Prostate gland (tissue), 2 donors: ENCODE measurements at places on chromosomes 16 and 17.

- no peak for DNase-seq
These were observed 13.8 kb downstream of the STXBP4 start for GRCh38 chr17:54982399-54982798.

DNA sequence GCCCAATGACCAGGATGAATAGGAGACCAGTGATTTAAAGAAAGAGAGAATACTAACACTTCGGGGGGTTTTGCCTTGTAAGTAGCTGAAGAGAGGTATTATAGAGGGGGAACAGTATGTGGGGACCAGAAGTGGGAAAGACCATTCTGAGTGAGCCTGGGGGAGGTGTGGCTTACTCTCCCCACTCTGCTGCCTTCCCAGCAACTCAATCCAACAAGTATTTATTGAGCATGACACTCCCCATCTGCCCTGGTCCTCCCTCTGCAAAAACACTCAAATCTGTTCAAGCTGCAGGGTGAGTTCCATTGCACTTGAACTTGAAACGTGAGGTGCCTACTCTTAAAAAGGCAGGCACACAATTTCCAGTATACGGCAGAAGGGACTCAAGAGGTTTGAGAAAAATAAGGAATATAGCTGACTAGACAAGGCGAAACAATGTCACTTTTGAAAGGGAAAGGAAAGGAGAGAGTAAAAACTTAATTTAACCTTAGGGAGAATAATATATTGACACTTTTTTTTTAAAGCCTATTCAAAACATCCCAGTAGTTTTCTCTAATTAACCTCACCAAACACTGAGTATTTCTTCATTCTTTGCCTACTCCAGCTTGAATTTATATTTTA lies 8.2 kb downstream of the FAM117A start:
- no peak for DNase-seq

DNA sequence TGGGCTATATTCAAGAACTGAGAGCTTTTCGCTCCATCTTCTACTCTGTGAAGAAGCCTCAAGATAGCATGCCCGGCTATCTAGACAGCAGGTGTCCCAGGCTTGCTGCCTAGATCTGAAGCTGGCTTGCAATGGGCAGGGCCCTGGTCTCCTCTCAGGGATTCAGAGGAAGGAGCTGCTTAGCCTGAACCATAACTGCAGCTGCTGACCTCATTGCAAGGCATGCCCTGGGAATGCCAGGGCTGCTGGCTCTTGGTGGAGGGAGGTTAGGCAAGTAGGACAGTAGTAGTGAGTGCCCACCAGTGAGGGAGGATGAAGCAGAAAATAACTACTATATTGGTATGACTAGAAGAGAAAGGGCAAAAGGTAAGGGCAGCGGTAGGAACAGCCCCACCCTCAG lies 21.3 kb upstream of the SLC35B1 start:
- DNase-seq: no peak

DNA sequence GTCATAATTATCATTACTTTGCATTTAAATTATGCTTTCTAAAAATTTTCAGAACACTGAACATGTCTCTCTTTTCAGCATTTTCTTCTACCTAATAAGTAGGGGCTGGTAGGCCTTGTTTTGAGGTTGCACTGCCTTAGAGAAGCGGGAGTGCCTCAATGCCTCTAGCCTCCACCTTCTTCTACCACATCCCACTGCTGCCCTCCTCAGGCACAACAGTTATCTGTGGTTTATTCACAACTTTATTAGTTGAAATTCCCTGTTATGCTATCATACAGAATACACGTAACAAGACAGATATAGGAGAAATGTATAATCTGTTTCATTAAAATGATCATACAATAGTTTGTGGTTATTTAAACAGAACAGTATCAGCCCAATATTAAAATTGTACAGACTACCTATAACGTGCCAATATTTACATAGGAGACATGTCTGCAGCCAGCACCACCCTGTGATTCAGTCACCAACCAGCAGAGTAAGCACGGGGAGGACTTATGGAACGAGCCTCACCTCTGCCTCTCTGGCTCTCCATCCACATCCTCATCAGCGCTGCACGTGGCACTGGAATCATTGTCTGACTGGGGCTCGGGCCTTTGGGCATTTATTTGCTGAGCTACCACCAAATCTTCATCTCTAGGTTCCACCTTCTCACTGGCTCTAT lies 101.2 kb downstream of the TTC19 start:
- no peak for DNase-seq

GRCh38 chr16:28025631-28026030 lies 37.9 kb downstream of the GSG1L start:
- DNase-seq: no peak

DNA sequence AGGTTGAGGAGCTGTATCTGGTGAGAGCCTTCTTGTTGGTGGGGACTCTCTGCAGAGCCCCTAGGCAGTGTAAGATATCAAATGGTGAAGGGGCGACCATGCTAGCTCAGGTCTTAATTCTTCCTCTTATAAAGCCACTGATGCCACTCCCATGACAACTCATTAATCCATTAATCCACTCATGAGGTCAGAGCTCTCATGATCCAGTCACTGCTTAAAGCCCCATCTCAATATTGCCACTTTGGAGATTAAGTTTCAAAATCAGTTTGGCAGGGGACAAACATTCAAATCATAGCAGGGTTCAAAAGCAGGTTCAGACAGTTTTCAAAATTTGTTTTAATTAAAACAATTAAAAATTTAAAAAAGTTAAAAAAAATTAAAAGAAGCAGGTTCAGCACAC lies 13.1 kb upstream of the SPECC1 start:
- DNase-seq: no peak

- no peak for DNase-seq
These were observed 8.6 kb upstream of the MYLK3 start for GRCh38 chr16:46756772-46757171.

DNA sequence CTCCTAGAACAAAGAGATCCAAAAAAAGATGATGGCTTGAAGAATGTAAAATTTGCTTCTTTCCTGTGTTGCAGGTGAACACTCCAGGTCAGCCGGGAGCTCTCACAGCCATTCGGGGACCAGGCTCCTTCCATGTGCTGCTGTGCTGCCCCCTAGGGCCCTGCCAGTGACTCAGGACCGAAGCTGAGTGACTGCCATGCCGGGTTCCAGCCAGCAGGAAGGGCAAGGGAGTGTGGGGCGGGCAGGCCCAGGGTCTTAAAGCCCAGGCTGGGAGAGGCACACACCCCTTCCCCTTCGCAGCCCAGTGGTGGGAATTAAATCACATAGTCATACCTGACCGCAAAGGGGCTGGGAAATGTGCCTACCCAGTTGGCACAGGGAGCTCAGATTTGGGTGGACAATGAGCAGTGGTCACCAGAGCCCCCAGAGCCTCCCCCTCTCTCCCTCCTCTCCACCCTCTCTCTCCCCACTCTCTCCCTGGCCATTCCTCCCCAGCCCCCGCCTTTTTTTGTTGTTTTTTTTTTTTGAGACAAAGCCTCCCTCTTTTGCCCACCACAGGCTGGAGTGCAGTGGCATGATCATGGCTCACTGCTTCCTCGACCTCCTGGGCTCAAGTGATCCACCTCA lies 11.5 kb downstream of the EPOP start:
- DNase-seq: no peak

- no peak for DNase-seq
These were observed 75.0 kb upstream of the CPHXL start for GRCh38 chr16:75801307-75801706.

- peak; percentile 83 for DNase-seq
These were observed 57.9 kb upstream of the MAF start for GRCh38 chr16:79658301-79659033.

GRCh38 chr17:45248132-45248957 lies 13.5 kb downstream of the SPATA32 start:
- DNase-seq: peak; percentile 51

DNA sequence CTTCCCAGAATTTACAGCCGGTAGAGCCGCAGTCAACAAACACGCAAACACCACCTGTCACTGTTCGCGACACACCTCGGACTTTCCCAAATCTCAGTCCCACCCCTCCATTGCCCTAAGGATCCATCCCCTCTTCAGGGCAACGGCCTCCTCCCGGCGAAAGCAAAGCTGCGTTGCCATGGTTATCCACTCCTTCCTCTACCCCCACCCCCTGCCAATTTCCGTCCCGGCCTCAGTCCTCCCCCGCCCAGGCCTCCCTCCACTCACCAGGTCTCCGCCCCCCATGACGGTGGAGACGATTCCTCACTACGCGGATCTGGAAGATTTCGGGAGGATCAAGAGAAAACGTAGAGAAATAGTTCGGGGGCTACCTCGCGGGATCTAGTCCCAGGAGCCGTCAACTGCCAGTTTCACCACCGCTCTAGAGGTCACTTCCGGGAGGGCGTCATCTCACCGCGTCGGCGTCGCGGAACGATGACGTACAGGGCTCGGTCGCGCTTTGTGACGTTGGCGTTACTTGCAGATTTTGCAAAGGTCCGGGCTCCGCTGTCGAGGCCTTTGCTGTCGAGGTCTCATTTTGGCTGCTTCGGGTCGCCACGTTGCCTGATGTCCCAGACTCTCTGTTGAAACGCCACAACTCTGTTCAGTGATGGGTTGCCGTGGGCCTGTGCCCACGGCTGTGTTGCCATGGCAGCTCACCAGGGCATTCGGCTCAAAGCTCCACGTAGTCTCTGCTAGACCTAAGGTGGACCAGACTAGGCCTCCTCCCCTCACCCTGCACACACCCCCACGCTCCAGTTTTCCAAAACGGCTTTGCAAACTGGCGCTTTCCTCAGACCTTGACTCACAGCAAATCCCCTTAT lies at the start of gene CWC25:
Gene CWC25 (minus strand): TSS at position 423 of the 863 bp plus-strand sequence. CDS start 138 bp downstream, at position 285.
- peak; percentile 90 for DNase-seq

DNA sequence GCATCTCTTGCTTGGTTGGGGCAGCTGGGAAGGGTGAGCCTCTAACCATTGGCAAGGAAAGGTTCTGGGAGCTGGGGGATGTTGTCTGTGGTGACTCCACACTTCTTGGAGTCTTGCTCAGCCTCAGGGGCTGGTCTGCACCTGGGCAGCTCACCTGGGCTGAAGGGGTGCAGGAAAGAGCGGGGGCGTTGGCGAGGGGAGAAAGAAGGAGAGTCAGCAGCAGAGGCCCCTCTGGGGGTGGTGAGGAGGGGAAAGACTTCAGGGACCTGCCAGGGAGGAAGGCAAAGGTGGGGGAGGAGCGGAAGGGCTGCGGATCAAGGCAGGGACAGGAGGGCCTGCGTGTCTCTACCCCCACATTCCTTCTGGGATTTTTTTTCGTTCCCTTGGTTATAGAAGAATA lies 47.7 kb downstream of the CCDC42 start:
- DNase-seq: no peak
